Activated naive CD8-positive, alpha-beta T cell treated with anti-CD3 and anti-CD28 coated beads for 36 hours (primary cell): ENCODE measurements at places on chromosomes 7 and 10. TPM values are rescaled to one million over a fixed set of nuclear protein-coding genes. Genes with fewer than 3 reads are reported as not detected.

The GRM8 gene
- total RNA-seq, result not detected

The OR2A1 gene
- total RNA-seq, result not detected

The EGR2 gene
- 52.1 TPM for total RNA-seq

GRCh38 chr7:13262929-13263530, 575.6 kb downstream of the ARL4A start:
- no peak for DNase-seq

GRCh38 chr7:148299350-148300276, 291.0 kb upstream of the C7orf33 start:
- DNase-seq, result no peak

- DNase-seq, result no peak
Measured at GRCh38 chr10:9853405-9854355, 1164.0 kb upstream of the CELF2 start.

GRCh38 chr10:104197364-104197763, 34.8 kb downstream of the CFAP43 start:
- no peak for DNase-seq

DNA sequence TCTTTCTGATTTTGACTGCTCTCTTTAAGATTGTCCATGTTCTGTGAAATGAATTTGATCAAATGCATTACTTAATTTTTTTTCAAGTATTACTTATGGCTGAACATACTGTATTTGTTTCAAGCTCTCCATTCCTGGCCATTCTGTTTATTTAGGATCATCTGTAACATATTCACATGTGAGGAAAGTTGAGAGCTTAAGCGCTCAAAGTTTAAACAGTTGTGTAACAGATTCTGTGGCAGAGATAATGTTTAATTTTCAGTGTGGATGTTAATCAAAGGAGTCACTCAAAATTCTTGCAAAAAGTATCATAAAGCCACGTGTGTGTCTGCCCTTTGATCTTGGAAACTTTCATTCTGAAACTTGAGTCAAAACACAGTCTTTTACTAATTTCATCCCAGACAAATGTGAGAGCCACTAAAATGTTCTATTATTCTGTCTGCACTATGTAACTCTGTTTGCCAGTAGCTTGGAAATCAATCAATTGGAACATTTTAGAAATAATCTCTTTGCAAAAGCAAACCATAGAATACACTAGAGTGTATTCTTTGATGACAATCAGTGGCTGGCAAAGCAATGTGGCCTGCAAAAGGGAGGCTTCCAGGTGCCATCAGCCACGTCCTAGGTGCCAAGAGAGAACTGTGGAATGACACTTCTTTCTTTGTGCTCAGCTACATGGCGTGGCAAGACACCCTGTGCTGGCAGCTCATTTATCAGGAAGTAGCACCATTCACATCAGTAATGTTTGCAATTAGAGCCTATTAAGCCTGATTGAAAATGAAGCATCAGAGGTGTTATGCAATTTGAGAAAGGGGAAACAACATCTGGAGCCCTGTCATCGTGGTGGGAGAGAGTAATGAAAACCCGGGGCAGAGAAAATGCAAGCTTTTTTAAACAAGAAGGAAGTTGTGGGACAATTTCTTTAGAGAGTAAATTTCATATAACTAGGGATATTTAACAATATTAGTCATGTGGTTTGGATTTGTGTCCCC, 40.9 kb downstream of the ARL5B start:
- no peak for DNase-seq

DNA sequence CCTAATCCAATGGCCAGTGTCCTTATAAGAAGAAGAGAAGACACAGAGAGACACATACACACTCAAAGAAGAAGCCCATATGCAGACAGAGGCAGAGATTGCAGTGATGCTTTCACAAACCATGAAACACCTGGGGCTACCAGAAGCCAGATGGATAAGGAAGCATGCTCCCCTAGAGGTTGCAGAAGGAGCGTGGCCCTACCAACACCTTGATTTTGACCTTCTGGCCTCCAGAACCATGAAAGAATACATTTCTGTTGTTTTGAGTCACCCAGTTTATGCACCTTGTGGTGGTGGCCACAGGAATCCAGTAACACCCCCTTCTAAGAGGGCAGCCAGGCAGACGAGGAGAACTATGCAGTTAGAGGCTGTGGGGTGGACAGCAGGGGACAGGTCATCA, 43.5 kb downstream of the AOC1 start:
- no peak for DNase-seq
